ENCODE measurements at places on chromosomes 2 and 18. TPM values are rescaled to one million over a fixed set of nuclear protein-coding genes. Genes with fewer than 3 reads are reported as not detected.

Gene LYPD6B
- total RNA-seq: not detected

Gene SERPINB11
- not detected for total RNA-seq

Gene UNC80
- not detected for total RNA-seq

Gene CHST10
- total RNA-seq: 8.3 TPM

Gene PDE1A
- total RNA-seq: 0.90 TPM

Gene HNRNPA3
- 35.6 TPM for total RNA-seq

Gene EGR4
- not detected for total RNA-seq

Gene ANKRD53
- 0.54 TPM for total RNA-seq

Gene OTX1
- not detected for total RNA-seq

Gene DPY30
- total RNA-seq: 120 TPM

Gene UXS1
- 33.7 TPM for total RNA-seq

Gene MDH1B
- total RNA-seq: 0.54 TPM

Gene C2orf81
- total RNA-seq: under 0.01 TPM

Gene C2orf78
- not detected for total RNA-seq

Gene MRO
- total RNA-seq: not detected

Gene MYO5B
- total RNA-seq: 0.56 TPM

Gene SMCHD1
- total RNA-seq: 47.3 TPM

Gene GYPC
- total RNA-seq: 53.6 TPM

Gene CFC1B
- not detected for total RNA-seq

Gene AQP12B
- not detected for total RNA-seq

Gene SPP2
- not detected for total RNA-seq

Gene PDCD1
- total RNA-seq: not detected

Gene KRCC1
- total RNA-seq: 16.5 TPM

Gene ASB18
- not detected for total RNA-seq

Gene DNER
- total RNA-seq: under 0.01 TPM

Gene LYG1
- not detected for total RNA-seq

Gene REG3G
- not detected for total RNA-seq

Gene CBLN2
- total RNA-seq: not detected

Gene SETBP1
- total RNA-seq: 0.28 TPM

Gene ZCCHC2
- 3.6 TPM for total RNA-seq

Gene FOXI3
- not detected for total RNA-seq

Gene ANKRD29
- total RNA-seq: 0.18 TPM

Gene MTCL1
- 38.6 TPM for total RNA-seq

Gene RAB31
- 28.9 TPM for total RNA-seq

Gene KATNAL2
- 1.4 TPM for total RNA-seq

Gene PRPF40A
- total RNA-seq: 150 TPM

Gene GPR35
- total RNA-seq: 0.28 TPM

Gene SERPINB2
- total RNA-seq: 34.4 TPM

Gene B3GNT7
- under 0.01 TPM for total RNA-seq

Gene ZC3H15
- 22.9 TPM for total RNA-seq

Gene CYP27A1
- 5.2 TPM for total RNA-seq

Gene MAPK4
- not detected for total RNA-seq

Gene SLC9A4
- not detected for total RNA-seq

Gene SCN7A
- 0.90 TPM for total RNA-seq

Gene TTC27
- total RNA-seq: 33.3 TPM

Gene FBXO48
- 0.18 TPM for total RNA-seq

Gene TMEM214
- total RNA-seq: 32.1 TPM

Gene SLC35F5
- 106 TPM for total RNA-seq

Gene OTOS
- not detected for total RNA-seq

Gene MBOAT2
- total RNA-seq: 102 TPM

Gene TRIM43
- not detected for total RNA-seq

Gene GPN1
- 53.0 TPM for total RNA-seq

Gene PTPRN
- 5.2 TPM for total RNA-seq

Gene ID2
- total RNA-seq: 389 TPM

Gene SERPINB8
- total RNA-seq: 18.3 TPM

Gene BMP10
- total RNA-seq: not detected

Gene C1QL2
- not detected for total RNA-seq
